ENCODE measurements at places on chromosomes 7 and 10. TPM values are rescaled to one million over a fixed set of nuclear protein-coding genes. Genes with fewer than 3 reads are reported as not detected.

GRCh38 chr7:132373879-132374278, 202.4 kb downstream of the PLXNA4 start:
- DNase-seq, result no peak

- no peak for DNase-seq
These were observed 740.5 kb downstream of the SORCS1 start for GRCh38 chr10:106424054-106424453.

MACC1 gene
- polyA plus RNA-seq, result 12.4 TPM

- DNase-seq, result no peak
These were observed 40.4 kb downstream of the CREB5 start for GRCh38 chr7:28452681-28453080.

RTKN2 gene
- 13.4 TPM for polyA plus RNA-seq

GRCh38 chr10:79061441-79062315, 7.1 kb upstream of the ZMIZ1 start:
- DNase-seq, result no peak

SORBS1 gene
- polyA plus RNA-seq, result 31.6 TPM

Data from left renal pelvis (tissue), 4 donors.